ENCODE measurements at places on chromosomes 11 and 22.
A peak's percentile ranks its signal among the peaks of the same experiment; 100 is the strongest.

- DNase-seq: no peak
Measured at GRCh38 chr11:81098471-81098870, 1635.2 kb downstream of the FAM181B start.

GRCh38 chr11:118105657-118106305 is 19.0 kb upstream of the SMIM35 start:
- no peak for DNase-seq

GRCh38 chr22:45435544-45436139 is 22.1 kb downstream of the RIBC2 start:
- DNase-seq: peak; percentile 82

GRCh38 chr11:32052215-32052614 is 38.7 kb upstream of the RCN1 start:
- peak; percentile 74 for DNase-seq

- DNase-seq: no peak
Measured at GRCh38 chr11:86458294-86459001, 83.8 kb downstream of the CCDC81 start.

GRCh38 chr11:45270946-45271716 is 15.0 kb downstream of the SYT13 start:
- DNase-seq: no peak

DNA sequence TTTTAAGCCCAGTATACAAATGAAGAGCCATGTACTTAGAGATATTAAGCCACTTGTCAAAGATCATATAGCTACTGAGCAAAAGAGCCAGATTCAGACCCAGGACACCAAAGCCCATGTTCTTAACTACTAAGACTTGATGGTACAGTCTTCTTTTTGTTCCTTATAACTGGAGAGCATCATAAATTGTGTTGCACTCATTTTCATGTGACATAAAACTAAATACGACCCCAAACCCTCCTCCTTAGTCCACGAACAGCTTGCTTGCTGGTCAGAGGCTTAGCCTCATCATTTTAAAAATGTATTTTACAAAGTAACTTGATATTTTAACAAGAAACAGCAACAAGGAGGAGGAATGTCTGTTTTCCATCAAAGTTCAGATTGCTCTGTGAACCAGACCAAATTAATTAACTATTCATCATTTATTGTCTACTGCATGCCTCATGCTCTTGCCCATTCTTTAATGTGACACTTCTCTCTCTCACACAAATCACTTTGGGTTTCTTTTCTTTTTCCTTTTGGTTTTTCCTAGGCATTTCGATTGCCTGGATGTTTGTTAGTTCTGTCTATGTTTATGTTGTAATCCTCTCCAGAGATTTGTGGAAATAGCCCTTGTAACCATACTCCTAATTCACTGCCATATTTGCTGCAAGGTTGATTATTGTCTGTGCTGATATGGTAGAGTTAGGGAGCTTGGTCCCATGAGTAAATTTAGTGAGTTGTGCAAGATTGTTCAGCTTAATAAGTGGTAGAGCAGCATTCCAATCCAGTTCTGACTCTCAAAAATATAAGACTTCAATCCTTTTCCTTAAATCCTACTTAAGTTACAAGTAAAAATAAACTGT is 8.4 kb upstream of the ARHGAP20 start:
- DNase-seq: no peak

- peak; percentile 76 for DNase-seq
Measured at GRCh38 chr22:22156716-22157347, 87.8 kb upstream of the VPREB1 start.

DNA sequence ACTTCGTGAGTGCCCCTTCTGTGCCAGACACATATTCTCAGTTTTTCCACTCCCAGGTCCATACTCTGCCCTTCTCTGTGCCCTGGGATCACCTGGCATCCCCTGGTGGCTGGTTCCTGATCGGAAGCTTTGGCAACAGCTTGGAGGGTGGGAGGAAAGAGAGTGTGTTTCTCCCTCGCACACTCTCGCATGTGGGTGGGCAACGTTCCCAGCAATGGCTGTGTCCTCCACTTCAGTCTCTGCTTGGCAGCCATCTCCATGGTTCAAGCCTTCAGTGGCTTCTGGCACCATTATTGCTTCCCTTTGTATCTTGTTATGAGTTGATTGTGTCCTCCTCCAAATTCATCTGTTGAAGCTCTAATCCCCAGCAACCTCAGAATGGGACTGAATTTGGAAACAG is 342.7 kb upstream of the SYN3 start:
- DNase-seq: no peak

- no peak for DNase-seq
Measured at GRCh38 chr22:21826204-21826603, 41.2 kb downstream of the MAPK1 start.

DNA sequence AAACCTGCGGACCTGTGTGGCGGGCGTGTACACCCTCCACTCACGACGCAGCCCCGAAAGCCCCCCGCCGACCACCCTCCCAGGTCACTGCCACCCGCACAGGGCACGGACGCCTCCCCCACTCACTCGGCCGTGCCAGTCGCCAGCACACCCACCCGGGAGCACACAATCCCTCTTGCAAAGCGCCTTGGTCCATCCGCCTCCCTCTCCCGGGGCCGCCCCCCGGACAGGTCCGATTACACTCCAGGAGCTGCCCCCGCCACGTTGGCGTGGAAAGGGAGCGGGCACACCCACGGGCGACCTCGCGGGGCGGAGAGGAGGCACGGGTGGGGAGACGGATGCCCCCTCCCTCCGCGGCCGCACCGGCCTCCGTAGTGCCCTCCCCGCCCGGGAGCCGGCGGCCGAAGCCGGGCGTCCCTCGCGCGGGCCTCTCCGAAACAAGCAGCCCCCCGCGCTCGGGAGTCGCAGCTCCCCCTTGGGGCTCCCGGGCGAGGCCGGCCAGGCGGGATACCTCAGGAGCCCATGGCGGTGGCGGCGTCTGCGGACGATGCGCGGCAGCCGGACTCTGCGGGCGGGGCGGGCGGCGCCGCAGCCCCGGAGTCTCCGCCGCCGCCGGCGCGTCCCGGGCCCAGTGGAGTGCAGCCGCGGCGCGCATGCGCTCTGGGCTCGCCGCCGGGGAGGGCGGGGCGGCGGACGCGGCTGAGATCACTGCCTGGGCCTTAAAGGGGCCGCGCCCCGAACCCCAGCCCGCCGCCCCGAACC is at the start of gene TMEM184B:
Gene TMEM184B (minus strand): TSS at position 638 of the 762 bp plus-strand sequence. CDS start 25,049 bp downstream, outside the sequence.
- peak; percentile 16 for DNase-seq

GRCh38 chr11:111635706-111636045 is 33.4 kb downstream of the SIK2 start:
- peak; percentile 44 for DNase-seq

GRCh38 chr11:20840341-20840740 is 171.0 kb downstream of the NELL1 start:
- peak; percentile 15 for DNase-seq

DNA sequence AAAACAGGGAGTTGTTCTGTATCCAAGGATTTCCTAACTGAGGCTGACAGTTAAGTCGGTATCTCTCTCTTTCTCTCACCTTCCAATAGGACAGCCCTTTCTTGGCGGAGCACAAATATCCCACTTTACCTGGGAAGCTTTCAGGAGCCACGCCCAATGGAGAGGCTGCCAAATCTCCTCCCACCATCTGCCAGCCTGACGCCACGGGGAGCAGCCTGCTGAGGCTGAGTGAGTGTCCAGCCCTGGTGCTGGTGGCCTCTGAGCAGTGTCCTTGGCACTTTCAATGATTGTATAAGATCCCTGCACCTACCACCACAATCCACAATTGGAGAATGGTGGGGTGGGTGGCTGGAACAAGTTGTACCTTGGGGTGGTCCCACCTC is 33.7 kb downstream of the CYB5R2 start:
- DNase-seq: no peak

GRCh38 chr11:120771551-120772060 is 252.3 kb upstream of the TBCEL start:
- DNase-seq: no peak

- DNase-seq: no peak
Measured at GRCh38 chr11:9386086-9386485, 1.6 kb downstream of the IPO7 start.

- DNase-seq: no peak
Measured at GRCh38 chr11:46930089-46930488, 6.5 kb upstream of the CSTPP1 start.

GRCh38 chr11:116274521-116274920 is 498.3 kb downstream of the BUD13 start:
- no peak for DNase-seq

DNA sequence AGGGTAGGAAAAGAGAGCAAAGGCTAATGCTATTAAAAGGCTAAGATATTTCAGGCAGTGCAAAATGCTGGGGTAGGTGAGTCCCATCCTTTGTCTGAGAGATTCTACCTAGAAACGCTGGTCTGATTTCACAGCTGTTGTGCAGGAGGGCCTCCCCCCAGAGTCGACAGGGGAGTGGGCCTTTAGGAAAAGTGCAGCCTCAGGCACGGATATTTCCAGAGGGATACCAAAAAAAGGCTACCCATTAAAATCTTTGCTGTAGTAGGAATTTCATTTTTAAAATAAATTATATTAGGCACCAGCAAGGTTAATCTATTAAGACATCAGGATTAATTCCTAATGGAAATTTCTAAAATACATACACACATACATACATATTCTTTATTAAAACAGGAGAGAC is 280.5 kb downstream of the OPCML start:
- no peak for DNase-seq

DNA sequence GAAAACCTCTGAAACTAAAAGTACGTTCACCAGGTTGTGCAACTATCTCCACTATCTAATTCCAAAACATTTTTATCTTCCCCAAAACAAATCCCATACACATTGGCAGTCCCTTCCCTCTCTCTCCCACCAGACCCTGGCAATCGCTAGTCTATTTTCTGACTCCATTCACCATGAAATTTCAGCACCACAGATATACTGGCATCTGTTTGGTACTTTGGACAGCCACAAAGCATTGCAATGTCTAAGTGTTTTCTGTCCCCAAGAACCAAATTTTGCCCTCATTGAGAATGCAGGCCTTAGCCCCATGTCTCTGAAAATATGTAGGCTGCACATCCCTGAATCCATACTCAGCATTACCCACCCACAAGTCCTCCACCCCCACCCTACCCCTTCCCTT is 28.0 kb upstream of the KCNJ11 start:
- no peak for DNase-seq

DNA sequence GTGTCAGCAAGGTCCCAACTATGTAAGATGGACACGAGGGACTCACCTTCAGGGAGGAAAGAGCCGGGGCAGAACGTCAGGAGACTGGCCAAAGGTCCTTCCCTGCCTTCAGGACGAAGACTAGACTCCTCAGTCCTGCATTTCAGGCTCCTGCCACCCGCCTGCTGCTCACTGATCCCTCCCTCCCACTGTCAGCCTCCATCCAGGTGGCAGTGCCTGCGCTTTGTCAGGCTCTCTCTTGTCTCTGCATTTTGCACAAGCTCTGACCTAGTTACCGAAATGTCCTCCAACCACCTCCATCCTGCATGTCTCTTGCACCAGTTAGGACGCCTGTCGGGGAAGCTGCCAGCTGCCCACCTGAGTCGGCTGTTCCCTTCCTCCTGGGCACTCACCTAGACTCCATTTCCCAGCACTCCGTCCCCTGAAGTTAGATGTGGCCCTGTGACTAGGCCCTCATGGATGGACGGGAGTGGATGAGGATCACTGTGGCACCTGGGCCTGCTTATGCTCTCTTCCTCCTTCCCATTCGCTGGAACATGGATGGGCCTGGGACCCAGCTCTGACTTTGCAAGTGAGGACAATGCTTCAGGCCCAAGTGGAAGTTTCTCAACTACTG is 8.0 kb downstream of the B3GNT6 start:
- no peak for DNase-seq

- DNase-seq: no peak
Measured at GRCh38 chr11:32290783-32291182, 144.6 kb downstream of the WT1 start.

- DNase-seq: no peak
Measured at GRCh38 chr22:49047447-49047846, 780.2 kb downstream of the BRD1 start.

- DNase-seq: peak; percentile 74
Measured at GRCh38 chr22:23816156-23816976, 22.4 kb downstream of the DERL3 start.

DNA sequence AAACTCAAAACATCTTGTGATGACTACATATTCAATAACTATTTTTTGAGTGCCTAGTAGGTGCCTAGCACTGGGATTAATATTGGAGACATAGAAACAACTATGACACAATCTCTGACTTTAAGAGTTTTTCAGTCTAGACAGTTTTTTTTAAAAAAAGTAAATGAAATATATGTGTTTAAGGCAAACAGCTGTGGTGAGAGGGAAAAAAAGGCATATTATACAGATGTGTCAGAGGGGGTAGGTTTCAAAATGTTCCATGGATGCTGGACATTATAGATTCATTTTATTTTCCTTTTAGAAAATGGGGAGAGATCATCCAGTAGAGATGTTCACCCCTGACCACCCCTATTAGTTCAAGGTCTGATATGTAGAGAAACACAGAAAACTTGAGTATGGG is 90.8 kb downstream of the LUZP2 start:
- no peak for DNase-seq

- no peak for DNase-seq
Measured at GRCh38 chr22:24117942-24118341, 63.3 kb upstream of the SUSD2 start.

GRCh38 chr11:9265211-9266131 is at the start of gene DENND5A:
DENND5A (minus strand) TSS chr11:9265350; CDS start chr11:9265069, 281 bp downstream.
- peak; percentile 25 for DNase-seq

DNA sequence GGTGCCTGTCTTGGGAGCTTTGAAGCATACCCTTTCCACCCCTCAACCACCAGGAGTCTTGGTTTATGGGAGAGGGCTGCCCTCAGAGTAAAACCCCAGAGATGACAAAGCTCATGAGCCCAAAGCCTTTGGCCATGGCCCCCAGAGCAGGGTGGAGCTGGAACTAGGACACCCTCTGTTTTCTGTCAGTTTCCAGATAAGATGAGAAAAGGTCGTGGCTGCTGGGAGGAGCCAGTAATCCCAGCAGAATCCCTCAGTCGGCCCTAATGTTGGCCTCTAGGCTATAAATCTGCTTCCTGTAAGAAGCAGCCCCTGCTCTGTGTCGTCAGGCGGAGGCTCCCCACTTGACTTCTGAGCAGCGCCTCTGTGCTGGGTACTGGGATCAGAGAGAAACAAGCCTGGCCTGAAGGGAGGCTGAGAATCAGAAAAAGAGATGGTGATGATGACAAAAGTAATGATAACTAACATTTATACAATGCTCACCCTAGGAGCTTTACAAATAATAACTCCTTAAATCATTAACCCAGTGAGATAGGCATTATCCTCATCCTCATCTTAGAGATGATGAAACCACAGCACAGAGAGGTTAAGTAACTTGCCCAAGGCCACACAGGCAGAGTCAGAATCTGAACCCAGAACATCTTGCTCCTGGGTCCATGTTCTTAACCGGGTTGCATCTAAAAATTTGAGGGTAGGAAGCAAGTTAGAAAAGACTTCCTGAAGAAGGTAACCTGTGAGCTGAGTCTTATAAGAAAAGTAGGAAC is 471.4 kb downstream of the SOX6 start:
- no peak for DNase-seq

DNA sequence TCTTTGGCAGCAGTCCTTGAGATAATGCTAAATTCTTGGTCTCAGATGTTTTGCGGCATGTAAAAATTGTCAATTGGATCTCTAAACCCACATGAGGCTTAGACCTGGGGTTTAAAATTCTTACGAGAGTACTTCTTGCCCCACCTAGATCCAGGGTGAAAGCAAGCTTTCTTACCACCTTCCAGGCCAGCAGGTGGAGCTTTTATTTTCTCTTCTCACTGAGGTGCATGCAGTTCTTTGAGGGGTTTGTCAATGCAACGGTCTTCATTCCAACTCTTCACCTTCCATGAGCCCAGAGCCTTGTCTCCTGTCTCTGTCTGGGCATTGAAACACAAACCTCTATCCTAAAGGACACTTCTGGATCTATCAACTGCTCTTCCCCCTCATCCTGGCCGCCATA is 154.1 kb downstream of the MYO18B start:
- no peak for DNase-seq

Data from NCI-H1694 treated with DMSO at 0.1 percent for 48 hours (cell line).